ENCODE measurements at places on chromosomes 12 and 14.

DNA sequence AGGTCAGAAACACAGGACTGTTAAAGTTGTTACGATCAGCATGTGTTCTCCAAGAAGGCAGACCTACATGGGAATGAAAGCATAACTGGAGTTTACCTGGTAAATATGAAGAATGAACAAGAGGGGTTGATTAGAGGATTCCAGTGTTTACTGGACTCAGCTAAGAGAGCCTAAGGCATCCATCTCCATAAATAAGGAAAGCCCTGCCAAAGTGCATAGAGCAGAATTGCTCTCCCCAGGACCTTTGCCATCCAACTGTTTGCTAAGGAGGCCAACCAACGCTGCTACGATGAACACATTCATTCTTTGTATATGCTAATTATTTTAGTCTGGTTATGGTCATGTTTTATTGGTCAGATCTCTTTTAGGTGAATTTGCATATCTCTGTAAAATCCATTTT, 17.1 kb upstream of the PAWR start:
- no peak for DNase-seq

DNA sequence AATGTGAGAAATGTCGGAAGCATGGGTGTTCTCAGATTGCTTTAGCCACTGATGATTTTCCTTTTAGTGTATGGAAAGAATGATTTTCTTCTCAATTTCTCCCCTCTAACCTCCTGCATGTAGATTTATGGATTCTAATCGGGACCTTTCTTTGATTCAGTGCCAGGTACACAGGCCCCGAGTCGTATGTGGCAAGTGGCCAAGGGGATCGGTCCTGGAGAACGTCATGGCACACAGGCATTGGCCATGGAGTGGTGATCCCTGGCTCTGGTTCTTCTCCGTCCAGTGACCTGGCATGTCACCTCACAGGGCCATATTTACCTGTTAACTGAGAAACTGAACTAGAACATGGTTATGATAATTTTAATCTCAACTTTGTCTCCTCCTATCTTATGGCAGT, 58.1 kb downstream of the ETV6 start:
- no peak for DNase-seq

GRCh38 chr12:40921563-40922163, 229.4 kb downstream of the CNTN1 start:
- DNase-seq, result no peak

DNA sequence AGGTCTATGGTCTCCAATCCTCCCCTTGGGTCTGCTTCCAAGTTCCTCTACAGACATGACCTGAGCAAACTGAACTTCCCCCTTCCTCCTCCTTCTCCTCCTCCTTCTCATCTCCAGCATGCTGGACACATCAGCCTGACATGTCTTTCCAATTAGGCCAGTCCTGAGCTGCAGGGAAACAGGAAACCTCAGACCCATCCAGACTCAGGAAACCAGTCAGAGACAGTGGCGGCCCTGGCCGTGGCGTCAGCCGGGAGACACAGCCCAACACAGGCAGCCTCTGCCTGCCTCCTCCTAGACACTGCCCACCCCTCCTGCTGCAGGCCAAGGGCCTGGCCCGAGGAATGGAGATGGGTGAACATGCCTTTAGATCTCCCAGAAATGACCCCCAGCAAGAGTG, 468.8 kb downstream of the BCL11B start:
- no peak for DNase-seq

GRCh38 chr12:57496822-57497221, 9.0 kb downstream of the MARS1 start:
- DNase-seq, result no peak

DNA sequence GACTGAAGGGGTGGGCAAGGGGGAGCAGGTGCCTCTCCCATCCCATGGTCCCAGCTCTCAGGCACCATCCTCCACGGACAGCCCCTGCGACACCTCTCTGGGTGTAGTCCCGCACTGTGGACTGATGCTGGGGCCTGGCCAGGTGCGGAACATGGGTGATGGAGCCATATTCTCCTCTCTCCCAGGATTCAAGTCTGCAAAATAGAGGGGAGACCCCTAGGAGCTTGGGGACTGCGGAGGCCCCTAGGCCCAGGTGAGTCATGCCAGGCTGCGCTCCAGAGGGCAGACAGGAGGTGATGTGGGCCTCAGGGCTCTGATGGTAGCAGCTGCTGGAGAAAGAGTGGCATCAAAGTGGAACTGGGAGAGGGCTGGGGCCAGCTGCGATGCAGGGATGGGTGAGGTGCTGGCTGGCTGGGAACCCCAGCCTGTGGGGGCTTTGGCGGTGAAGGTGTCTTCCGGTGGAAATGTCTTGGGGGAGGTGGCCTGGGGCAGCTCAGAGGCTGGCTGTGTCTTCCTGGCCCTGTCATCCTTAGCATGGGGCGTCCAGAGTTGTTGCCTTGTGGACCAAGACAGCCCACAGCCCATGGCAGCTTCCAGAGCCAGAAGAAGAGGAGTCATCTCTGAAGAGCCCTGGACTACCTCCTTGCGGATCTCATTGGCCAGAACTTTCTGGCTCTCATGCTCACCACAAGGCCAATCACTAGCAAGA, 149.1 kb downstream of the KIF26A start:
- no peak for DNase-seq

GRCh38 chr12:57896434-57897201, 44.7 kb upstream of the ATP23 start:
- DNase-seq, result no peak

GRCh38 chr12:9910716-9911421, 21.3 kb downstream of the CLEC2A start:
- no peak for DNase-seq

DNA sequence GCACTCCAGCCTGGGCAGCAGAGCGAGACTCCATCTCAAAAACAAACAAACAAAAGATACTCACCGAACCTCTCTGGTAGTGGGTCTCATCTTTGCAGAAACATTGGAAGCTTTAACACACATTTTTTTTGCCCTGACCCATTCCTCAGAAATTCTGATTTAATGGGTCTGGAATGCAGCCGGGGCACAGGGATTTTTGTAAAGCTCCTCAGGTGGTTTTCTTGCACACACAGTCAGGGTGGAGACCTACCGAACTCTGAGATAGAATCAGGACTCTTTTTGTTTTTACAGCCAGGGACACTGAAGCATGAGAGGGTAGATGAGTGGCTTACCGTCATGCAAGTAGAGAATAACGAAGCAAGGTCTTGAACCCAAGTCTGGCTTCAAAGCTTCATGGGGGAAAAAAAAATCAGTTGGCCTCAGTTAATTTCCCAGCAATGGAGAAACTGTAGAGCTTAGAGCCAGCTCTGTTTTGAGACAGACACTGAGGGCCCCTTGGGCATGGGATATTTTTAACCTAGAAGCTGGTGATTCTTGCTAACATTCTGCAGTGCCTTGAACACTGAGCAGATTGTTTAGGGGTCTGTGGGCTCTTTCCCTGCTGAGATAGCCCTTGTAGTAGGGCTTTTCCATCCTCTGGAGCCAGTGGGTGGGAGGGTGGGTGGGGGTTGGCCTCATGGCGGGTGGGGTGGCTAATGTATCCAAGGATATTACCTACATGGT, 4.8 kb downstream of the RNU4-2 start:
- DNase-seq, result no peak

DNA sequence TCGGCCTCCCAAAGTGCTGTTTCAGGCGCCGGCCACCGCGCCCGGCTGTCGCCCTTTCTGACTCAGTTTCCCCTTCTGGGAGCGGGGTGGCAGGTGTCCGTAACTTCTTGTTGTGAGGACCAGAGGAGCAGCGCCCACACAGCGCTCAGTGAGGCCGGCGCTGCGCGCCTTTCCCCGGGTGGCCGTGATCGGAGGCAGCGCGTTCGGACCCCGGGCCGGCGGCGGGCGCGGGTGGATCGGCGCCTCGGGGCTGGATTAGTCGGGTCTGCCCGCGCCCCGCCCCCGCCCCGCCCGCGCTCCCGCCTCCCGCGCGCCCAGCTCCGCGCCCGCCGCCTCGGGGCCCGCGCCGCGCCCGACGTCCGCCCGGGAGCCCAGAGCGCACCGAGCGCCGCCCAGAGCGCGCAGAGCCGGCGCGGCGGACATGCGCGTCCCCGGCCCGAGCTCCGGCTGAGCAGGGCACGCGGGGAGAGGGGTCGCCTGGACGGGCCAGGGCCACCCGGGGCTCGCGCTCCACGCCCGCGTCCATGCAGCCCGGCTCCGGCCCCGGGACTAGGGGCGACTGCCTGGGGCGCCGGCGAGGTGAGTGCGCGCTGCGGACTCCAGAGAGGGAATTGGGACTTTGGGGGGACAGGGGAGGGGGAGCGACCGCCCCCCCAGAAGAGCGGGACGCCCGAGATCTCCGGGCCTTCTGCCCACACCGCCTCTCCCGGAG, 50.6 kb downstream of the LRCOL1 start:
- peak; percentile 10 for DNase-seq

DNA sequence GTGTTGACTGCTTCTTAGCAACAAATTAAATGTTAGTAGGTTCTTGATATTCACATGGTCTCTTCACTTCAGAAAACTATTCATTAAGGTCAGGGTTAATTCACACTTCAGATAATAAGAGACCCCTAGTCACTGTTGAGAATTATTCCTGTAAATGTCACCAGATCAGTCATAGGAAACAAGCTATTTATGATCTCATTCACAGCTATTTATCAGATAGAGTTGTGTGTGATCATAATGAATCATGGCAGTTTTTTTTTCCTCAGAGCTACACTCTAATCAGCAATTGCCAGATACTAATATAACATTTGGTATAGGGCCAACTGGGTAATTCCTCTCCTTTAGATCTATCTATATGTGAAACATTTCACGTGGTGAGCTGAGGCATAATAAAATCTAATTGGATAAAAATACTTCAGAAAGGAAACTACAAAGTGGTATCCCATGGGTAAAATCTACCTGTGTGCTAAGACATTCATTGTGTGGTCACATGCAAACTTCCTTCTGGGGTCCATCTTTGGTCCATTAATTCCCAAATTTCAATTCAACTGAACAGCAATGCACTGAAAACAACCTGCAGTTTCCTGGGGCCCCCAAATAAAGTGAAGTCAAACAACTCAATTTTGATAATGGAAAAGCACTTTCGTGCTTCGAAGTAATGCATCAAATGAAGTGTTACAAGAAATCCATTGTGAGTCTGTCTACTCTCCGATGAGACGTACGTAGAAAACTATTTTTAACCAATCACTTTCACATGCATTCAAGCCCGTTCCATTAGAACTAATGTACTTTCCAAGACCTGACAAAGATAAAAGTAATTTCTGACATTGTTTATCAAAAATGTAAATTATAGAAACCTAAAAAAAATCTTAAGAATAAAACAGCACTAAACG, 197.0 kb downstream of the ACSS3 start:
- no peak for DNase-seq

DNA sequence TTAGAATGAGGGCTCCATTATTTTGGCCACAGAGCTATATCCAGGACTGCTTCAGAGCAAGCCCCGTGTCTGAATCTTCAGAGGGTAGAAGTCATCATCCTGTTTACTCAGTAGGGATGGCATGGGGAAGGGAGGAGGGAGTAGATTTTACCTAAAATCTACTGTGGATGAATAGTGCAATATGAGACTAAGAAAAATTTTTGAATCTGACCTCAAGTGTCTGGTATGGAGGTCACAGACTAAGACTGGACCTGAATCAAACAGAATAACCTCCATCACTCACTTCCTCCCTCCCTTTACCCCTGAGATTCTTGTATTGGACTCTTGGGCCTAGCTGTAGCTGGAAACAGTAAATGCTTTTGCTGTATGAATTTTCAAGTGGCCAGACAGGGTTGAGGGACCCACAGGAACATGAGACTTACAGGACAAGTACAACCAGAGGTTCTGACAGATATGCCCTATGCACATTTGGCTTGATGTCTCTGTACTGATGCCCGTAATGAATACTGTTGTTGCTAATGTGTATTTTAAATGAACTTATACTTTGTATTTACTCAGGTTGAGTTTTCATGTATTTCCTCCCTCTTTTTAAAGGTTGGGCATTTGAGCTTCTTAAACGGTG, 78.5 kb downstream of the CCDC91 start:
- no peak for DNase-seq

DNA sequence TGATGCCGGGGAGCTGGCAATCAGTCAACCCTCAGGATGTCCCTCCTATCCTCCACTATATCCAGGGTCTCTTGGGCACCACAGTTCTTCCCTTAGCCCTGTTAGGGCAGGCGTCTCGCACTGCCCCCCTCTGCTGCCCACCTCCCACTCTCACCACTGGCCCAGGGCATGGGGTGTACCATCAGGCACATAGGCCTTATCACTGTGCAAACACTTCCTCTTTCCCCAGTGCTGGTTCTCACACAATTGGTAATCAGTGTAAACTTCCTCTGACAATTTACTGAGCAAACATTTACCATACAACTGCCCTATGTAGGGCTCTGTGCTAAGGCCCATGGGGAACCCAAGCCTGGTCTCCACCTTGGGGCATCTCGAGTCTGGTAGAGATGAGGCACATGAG, 20.1 kb upstream of the TMED10 start:
- DNase-seq, result no peak

DNA sequence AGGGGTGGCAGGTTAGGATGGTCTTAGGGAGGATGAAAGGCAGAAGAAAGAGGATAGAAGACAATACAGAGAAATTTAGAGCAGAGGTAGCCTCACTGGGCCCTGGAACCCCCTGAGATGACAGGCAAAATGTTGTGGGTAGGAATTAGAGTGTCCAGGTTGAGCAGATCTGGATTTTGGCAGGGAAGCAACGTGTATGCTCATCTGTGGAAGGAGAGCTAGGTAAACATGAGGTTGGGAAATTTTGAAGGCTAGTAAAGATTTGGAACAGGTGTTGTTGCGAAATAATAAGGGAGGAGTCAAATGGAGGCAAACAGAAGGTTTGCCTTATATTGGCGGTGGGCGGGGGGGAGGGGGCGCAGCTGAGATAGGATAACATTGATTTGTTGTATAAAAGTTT, 5.3 kb downstream of the HSD17B6 start:
- DNase-seq, result no peak

DNA sequence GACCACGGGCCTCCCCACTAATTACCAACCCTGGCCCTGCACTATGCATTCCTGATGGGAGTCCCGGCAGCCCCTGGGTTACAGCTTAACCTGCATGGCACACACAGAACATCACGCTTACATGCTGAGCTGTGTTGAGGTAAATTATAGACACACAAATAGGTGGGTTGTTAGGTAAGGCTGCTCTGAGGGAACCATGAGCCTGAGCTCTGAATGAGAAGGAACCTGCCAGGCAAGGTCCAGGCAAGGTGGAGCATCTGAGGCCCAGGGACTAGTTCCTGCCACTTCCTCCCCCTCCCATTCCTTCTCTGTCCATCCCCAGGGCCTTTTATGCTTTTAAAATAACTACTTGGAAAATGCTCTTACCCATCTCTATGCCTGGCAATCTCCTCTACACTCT, 82.7 kb upstream of the ESRRB start:
- DNase-seq, result no peak

GRCh38 chr12:103626498-103626897, 39.4 kb downstream of the STAB2 start:
- no peak for DNase-seq

Data from effector memory CD4-positive, alpha-beta T cell (primary cell).